Foreskin keratinocyte (primary cell): ENCODE measurements at places on chromosomes 12 and 14. TPM values are rescaled to one million over a fixed set of nuclear protein-coding genes. Genes with fewer than 3 reads are reported as not detected.
A peak's percentile ranks its signal among the peaks of the same experiment; 100 is the strongest.

The COL2A1 gene
- polyA plus RNA-seq = 0.01 and 0.14 TPM in 2 replicates

The ATP5F1B gene
- polyA plus RNA-seq = 574 and 700 TPM in 2 replicates

The FAM222A gene
- polyA plus RNA-seq = 0.37 and 0.39 TPM in 2 replicates

The TRIP11 gene
- 3.6 and 3.7 TPM in 2 replicates for polyA plus RNA-seq

The KRT8 gene
- polyA plus RNA-seq = 626 and 720 TPM in 2 replicates

DNA sequence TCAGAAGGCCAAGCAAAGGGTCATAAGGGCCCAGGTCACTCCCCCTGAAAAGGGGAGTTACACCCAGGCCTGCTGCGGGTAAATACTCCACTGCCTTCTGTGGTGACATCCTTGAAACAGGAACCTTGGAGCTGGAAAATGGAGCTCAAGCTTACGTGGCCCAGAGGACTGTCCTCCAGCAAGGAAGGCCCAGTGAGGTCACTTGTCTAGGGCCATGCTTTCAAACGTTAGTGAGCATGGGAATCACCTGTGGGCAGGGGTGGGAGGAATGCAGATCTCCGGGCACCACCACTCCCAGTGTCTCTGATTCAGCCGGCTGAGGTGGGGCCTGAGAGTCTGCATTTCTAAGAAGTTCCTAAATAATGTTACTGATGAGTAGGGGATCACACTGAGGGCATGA, 140.5 kb upstream of the CCND2 start:
- DNase-seq = no peak

DNA sequence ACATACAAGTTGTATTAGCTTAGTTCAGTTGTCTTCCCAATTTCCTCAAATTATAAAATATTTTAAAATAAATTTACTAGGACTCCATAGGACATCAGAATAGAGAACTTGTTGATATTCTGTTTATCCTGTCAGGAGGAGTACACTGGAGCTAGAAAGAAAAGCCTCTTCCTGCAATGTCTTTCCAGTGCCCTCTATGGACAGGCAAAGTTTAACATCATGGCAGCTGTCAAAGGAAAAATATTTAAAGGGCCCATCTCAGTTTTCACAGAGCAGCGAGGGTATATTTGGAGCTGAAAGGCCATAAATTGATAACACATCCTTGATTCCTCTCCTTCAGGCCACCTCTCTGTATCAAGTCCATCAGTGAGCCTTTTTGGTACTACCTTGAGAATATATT, 19.0 kb downstream of the DIP2B start:
- no peak for DNase-seq

DNA sequence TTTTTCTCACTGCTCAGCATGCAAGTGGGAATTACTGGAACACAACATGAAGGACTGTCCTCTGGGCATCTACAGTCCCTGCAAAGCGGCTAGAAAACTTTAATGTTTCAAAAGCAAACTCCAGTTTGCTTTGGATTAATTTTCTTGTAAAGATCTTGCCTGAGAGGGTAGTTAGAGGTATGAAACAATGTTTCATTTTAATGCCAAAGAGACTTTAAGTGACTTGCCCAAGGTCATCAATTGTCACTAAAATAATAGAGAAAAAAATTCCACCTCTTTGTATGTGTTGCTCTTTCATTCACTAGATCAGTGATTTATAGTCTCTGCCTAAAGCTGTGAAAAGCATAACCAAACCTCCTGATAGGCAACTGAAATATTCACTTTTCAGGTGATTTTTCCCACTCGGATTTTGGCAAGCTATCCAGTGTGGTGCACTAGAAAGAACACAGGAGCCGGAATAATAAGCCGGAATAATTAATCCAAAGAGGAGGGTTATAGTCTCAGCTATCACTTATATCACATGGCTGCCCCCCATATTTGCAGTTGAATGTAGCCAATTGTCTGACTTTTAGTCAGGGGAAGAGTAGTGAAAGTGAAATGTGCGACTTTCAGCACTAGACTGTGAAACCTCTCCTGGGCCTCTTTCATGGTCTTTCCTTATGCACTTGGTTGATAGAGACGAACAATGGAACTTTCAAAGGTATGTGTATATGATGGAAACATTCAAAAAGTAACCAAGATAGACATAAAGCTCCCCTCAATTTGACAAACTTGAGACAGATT, 107.7 kb downstream of the SLC6A15 start:
- no peak for DNase-seq

- DNase-seq = no peak
Measured at GRCh38 chr12:32298917-32299316, 100.4 kb upstream of the FGD4 start.

DNA sequence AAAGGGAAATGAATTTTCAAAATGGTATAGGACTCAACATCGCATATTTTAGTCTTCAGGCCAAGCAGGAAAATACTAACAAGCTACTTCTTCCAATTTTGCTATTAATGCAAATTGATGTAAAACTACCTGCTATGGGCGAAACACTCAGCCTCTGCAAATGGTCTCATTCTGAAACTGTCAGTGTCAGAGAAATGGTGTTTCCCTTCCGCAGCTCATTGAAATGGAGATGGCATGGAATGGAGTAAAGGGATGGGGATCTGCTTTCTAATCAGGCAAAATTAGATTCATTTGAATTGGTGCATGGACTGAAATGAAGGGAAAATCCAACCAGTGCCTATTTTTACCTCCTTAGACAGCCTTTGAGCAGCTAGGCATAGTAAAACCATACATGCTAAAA, 80.4 kb upstream of the EEA1 start:
- no peak for DNase-seq

DNA sequence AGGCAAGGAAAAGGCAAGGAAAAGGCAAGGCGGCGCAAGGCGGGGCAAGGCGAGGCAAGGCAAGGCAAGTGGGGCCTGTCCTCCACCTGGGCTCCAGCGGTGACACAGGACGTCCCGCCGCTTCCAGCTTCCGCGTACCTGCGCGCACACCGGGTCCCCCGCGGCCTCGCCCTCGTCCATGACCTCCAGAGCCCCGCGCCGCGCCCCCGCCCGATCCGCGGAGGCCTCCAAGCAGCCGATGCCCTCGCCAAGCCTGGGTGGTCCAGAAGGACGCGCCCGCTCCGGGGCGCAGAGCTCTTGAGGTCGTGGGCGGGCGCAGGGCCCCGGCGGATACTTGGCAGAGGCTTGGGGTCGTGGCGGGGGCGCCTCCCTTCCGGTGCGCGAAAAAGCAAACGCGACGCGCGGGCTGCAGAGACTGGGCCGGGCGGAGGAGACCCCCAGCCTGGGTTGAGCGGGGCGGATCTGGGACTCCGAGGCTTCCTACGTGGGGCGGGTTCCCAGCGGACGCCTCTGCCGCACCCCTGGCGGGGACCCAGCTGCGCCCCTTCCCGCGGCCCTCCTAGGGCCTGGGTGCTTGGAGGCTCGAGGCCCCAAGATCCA, 60.8 kb upstream of the EIF5 start:
- no peak for DNase-seq

GRCh38 chr14:94001501-94002396, 4.6 kb downstream of the CCDC197 start:
- peak; percentile 71 for DNase-seq

DNA sequence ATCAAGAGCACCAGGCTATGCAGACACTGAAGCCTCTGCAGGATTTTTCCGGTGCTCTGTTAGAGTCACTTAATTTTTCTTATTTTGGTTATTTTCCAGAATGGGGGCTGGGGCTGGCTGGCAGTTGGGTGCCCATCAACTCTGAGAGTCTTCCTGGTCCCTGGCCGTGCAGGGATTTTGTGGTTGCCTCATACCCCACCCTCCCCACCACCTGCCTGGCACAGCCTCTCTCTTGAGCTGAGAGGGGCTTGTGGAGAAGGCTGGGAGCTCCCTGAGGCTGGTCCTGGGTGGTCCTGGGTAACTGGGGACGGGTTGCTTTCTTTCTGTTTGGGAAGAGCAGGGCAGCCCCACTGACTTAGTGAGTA, 23.3 kb downstream of the LRTM2 start:
- no peak for DNase-seq

- no peak for DNase-seq
Measured at GRCh38 chr14:58191763-58192601, 8.0 kb upstream of the ACTR10 start.

DNA sequence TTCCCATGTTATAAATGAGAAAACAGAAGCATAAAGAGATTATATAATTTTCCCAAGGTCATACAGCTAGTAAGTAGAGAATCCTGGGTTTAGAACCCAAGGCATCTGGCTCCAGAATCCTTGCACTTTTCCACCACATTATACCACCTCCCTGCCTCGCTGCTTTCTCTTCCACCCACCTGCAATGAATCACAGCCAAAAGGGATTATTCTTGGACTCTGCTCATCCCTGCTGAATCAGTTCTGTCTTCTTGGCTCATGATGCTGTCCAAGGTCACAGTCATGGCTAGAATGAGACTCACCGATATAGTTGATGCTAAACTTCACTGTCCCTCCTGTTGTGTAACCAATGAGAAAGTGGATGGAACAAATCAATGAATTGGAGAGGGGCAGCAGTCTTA, 356.6 kb downstream of the FUT8 start:
- DNase-seq = no peak

DNA sequence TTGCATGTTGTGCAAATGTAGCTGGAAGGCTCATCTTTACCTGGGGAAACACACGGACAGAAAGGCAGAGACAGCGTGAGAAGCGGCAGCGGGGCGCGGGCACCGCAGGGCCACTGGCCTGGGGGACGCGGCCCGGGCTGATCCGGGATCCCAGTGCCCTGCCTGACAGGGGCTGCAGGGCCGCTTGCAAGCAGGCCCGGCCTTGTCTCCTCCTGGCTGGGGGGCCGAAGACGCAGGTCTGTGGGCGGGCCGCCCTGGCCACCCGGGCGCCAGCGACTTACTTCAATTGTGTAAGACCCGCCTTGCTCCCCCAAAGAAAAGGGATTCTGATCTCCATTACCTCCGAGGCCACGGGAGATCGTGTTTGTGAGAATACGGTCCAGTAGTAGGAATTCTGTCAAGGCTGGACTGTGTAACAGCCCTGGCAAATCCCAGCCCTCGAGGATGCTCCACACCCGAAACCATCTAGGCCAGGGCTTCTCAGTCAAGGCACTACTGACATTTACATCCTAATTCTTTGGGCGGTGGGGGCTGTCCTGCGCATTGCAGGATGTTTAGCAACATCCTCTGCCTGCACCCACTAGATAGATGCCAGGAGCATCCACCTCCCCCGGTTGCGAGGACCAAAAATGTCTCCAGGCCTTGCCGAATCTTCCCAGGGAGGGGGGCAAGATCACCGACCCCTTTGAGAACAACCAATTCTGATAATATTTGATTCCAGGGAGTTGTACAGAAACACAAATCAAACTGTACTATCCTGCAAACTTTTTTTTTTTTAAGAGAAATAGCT, 95.6 kb downstream of the BCL11B start:
- no peak for DNase-seq

DNA sequence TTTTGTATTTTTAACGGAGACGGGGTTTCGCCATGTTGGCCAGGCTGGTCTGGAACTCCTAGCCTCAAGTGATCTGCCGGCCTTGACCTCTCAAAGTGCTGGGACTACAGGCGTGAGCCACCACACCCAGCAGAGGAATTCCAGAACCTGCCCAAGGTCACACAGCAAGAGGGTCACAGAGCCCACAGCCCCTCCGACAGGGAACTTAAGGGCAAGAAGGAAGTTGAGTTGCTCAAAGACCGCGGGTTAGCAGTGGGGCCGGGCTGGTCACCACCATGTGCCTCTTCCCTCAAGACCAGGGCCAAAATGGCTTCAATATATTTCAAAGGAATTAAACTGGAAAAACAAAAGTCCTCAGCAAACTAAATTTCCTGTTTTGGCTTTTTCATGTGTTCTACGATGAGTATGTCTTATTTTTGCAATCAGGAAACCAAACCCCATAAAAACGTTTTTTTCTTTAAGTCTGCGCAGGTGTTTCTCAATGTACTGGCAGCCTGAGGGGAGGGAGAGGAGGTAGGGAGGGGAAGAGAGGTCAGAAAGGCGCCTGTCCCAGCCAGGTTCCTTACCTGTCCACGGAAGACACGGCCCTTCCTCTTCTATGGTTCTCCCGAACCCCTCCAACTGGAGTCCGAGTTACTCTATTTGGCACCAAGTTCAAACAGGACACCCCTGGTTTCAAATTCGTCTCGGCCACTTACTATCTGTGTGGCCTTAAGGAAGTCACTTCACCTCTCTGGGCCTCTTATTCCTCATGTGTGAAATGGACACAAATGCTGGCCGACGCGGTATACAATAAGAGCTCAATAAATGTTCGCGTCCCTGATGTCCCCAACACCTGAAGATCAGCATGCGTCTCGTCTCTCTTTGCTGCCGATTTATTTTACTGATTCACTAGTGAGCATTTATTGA, 778 bp downstream of the SLC8B1 start:
- DNase-seq = peak; percentile 23

- peak; percentile 22 for DNase-seq
Measured at GRCh38 chr14:55103971-55104954, 24.8 kb upstream of the LGALS3 start.

DNA sequence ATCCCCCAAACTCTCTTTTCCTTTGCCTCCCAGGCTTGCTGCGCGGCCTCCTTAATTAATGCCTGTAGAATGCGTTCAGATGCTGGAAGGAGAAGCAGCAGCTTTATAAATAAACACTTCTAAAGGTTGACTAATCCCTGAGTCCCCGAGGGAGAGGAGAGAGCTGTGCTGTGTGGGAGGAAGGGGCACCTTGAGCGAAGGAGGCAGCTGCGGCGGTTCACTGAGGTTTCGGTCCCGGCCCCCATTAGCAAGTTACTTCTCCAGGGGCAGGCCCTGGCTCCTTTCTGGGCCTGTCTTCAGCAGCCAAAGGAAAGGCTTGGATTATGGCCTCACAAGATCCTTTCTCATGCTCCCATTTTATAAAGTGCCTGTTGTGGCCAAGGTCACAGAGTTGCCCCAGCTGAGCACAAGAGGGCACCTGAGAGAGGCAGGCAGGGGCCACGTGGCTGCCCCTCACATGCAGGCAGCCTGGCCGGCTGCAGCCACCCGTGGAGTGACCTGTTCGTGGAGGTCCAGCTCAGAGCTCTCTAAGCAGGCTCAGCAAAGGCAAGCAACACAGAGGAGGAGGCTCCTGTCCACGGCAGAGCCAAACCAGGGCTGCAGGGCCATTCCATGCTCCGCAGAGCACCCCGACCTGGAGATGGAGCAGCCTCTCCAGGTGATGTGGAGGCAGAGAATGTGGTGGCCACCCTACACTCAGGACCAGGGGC, 15.0 kb upstream of the CACNA2D4 start:
- DNase-seq = no peak

DNA sequence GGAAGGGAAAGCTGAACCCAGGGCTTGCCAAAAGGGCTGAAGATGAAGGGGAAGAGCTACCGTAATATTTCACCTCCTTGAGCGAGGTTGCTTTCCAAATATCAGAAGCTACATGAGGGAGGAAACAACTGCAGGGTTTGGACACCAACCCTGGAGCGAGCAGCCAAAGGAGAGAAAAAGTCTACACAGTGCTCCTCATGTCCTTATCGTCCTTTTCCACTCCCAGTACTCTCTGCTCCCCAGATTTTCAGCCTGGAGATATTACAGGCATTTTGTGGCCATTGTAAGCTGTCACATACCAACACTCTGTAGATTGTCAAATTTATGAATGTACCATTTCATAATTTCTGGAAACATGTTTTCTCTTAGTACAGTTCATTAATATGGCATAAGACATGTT, 115.9 kb downstream of the GPHN start:
- no peak for DNase-seq

- DNase-seq = no peak
Measured at GRCh38 chr12:17204289-17205054, 598.5 kb upstream of the LMO3 start.

- DNase-seq = peak; percentile 95
Measured at GRCh38 chr12:61452076-61452475, 808.1 kb upstream of the USP15 start.
